ENCODE measurements at places on chromosomes 2 and 18.

- DNase-seq = no peak
Observed at GRCh38 chr2:189421644-189422043, 19.6 kb upstream of the WDR75 start.

DNA sequence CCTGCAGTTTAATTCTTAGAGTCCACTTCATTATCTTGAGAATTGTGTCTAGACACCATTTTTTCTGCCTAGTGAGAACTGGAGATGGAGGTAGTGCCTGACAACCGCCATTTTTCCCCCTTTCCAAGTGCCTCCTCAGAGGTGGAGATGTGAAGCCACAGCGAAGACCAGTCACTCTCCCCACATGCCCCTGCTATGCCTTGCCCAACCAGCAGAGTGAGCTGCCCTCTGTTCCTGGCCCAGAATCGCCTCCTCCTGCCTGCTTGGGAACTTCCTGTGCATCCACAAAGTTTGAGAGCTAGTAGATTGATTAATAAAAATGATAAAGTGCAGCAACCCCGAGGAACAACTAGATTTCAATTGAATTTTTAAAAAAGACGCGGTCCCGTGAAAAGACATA lies 123.3 kb downstream of the CLIP4 start:
- DNase-seq = no peak

DNA sequence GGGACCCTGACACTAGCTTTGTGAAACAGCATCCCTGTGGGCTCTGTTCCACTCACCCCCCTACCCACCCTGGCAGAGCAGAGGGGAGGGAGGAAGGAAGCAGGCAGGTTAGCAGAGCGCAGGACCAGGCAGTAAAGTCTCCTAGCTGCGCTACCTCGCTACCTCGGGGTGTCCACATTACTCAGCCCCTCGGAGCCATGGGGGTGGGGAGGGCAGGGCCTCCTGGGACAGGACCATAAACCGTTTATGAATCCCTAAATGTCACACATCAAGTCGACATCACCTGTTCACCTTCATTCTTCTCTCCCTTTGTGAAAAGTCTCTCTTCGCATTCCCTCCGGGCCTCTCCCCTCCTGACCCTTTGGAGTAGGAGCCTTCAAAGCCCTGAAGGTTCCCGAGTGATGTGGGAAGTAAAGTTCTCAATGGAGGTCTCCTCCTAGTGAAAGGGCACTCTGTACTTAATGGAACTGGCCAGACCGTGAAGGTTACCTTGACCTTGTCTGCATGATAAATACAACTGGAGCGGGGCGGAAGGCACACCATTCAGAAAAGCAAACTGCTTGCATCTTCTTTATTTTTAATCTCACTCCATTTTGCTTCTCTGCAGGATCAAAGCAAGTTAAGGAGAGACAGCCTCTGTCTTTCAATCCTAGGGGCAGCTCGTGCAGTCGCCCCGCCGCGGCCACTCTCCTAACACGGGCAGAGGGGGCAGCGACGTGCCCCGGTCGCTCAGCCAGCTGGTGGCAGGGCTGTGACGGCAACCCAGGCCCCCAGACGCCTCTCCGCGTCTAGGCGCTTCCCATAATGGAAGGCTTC lies 23.7 kb upstream of the SMAD7 start:
- DNase-seq = no peak

DNA sequence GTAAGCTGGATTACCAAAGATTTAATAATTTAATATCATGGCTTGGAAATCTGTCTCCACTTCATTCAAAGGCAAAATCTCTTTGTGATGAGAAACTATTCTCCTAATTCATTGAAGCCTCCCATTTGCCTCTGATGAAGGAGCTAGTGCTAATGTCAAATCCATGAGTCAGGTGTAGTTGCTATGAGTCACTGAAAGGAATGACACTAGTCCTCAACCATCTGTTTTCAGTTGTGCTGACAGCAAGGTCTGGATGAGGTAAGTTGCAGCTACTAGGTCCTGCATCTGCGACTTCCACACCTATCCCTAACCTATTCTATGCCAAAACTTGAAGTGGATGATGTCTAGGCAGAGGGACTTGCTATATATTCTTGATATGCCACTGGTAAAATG lies 324.0 kb upstream of the UBE2E3 start:
- DNase-seq = no peak

- no peak for DNase-seq
Observed at GRCh38 chr18:63883617-63884016, 3.9 kb upstream of the SERPINB2 start.

GRCh38 chr2:111176388-111176787 lies 55.7 kb downstream of the BCL2L11 start:
- no peak for DNase-seq

Data from colonic mucosa (tissue), 4 donors.